ENCODE measurements at places on chromosomes 4 and X. TPM values are rescaled to one million over a fixed set of nuclear protein-coding genes. Genes with fewer than 3 reads are reported as not detected.

DNA sequence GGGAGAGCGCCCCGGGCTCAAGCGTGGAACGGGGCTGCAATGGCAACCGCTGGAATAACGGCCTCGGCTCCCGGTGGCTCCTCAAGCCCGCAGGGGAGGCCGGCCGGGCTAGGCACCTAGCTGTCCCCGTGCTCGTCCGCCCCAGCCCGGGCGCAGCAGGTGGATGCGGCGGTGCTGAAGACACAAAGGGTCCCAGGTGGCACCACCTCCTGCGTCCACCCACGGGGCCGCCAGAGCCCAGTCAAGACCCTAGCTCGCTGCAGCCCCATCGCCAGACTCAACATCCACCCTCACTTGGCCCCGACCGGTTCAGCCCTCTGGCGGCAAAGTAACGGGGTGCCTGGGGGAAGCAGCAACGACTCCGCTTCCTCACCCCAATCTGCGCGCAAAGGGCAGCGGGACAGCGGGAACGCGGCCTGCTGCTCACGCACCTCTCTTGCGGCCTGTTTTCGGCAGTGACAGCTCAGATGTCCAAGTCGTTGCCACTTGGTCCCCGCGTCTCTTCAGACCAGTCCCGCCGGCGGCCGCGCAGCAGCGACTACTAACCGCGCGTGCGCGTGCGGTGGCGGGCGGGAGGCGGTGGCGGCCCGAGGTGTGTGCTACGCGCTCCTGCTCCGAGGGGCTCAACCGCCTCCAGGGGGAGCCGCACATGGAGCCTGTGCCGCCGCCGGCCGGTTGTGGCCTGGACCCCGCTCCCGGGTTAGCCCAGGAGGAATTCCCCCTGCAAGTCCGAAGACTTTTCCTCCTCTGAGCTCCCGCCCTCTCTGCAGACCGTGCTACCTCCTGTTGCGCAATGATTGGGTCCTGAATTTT, at the start of gene CLGN:
Gene CLGN, minus strand, starts transcription at position 543 of the 813 bp plus-strand sequence. CDS start 14,570 bp downstream, outside the sequence.
- peak; percentile 41 for DNase-seq

The XPNPEP2 gene
- 4.7 TPM for total RNA-seq

The ASB12 gene
- 0.21 TPM for total RNA-seq

GRCh38 chrX:65925005-65925404, 114.9 kb downstream of the VSIG4 start:
- no peak for DNase-seq

- peak; percentile 61 for DNase-seq
These were observed 367.0 kb downstream of the BCOR start for GRCh38 chrX:39730662-39731329.

The RBMXL3 gene
- not detected for total RNA-seq

The TIGD4 gene
- total RNA-seq = 2.9 TPM

- no peak for DNase-seq
These were observed 62.4 kb upstream of the RAI2 start for GRCh38 chrX:17923546-17923945.

DNA sequence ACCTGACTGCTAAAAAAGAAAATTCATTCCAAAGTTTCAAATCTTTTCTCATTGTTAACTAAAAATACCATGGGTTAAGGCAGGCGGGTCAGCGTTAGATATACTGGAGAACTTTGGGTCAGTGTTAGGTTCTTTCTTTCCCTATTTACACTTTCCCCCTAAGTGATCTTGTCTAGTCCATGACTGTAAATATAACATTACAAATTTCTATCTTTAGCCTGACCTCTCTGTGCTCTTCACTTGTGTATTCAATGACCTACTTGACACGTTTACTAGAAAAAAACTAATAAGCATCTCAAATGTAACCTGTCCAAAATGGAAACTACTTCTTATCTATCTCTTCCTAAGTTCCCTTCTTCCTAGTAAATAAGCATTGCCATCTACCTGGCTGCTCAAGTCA, 95.3 kb downstream of the JADE1 start:
- no peak for DNase-seq

- no peak for DNase-seq
These were observed 178.2 kb downstream of the NAF1 start for GRCh38 chr4:162988530-162988929.

DNA sequence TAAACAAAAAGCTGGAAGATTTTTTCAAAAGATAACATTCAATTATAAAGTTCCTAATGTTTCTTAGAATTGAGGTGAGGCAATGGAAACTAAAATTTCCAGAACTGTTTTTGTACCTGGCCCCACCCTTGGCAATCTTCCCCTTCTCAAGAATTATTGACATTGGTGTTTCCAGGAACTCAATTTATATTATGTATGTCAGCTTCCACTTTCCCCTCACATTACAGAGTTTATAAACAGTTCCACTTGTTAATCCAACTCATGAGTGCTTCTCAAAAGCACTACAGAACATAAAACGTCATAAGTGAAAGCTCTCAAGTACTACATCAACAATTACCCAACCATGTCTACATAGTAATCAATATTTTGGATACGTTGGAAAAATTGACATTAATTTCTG, 107.4 kb downstream of the FAM13A start:
- DNase-seq = no peak

DNA sequence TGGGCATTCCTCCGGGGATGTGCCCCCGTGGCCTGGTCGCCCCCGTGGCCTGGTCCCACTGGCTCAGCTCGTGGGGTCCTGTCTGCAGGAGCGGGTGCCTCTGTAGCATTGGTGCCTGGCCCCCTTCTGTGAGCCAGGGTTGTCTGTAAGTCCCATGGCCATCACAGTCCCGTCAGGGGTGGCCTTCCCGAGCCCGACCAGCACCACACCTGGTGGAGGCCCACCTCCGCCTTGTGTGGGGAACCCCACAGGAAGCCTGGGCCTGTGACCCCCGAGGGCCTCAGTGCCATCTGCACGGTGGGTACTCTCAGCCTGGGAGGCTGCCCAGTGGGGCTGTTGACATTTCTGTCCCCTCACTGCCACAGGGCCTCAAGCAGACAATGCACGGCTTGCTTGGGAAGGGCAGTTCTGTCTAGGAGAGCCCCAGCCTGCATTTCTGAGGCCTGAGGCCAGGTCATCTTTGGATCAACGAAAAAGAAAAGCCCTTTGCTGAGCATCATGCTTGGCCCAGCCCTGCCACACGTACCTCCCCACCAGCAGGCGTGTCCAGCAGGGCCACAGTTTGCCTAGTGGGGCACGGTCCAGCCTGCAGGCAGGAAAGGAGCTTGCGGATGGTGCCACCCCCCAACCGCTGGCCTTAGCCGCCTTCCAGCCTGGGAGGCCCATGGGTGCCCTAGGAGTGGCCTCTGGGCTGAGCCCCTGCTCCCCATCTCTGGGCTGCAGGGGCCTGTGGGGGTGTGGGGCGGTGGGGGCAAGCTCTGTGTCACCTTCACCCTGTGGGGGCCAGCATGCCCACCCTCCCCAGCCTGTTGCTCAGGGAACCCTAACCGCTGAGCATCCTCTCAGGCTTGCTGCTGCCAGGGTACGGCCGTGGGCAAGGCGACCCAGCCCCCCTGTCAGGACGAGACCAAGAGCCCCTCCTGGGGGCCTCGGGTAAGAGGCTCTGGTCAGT, 23.2 kb downstream of the NKX1-1 start:
- DNase-seq = no peak

DNA sequence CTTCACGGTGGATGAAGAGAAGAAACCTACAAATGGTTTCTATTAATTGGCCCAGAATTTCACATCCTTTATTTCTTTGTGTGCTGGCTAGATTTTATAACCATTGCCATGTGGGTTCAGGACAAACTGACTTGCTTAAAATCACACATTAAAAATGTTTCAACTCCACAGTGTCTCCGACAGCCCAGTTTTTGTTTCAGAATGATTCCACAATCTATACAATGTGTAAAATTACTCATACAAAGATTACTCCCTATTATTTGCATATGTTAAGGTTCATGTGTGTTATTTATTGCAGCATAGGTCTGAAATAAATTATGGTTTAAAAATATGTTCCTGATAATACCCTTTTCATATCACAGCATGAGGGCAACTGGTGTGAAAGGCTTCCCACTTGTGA, 20.6 kb downstream of the DCHS2 start:
- no peak for DNase-seq

GRCh38 chr4:85210353-85210752, 243.9 kb upstream of the WDFY3 start:
- DNase-seq = no peak

- DNase-seq = no peak
These were observed 102.3 kb downstream of the MID1 start for GRCh38 chrX:10518073-10518472.

DNA sequence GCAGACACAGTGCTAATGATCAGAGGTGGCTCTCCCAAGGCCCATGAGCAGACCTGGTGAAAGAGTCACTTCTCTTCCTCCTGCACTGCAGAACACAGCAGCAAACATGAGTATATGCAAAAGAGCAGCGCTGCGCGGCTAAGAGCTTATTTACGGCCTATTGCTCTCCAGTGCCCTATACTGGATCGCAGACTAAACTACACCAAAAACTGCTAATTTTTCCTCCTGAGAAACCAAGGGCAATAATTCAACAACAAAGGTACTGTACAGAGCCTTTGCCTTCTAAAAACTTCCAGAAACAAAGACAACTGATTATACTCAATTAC, 702.5 kb downstream of the ARAP2 start:
- DNase-seq = no peak

The MAOB gene
- 12.3 TPM for total RNA-seq

DNA sequence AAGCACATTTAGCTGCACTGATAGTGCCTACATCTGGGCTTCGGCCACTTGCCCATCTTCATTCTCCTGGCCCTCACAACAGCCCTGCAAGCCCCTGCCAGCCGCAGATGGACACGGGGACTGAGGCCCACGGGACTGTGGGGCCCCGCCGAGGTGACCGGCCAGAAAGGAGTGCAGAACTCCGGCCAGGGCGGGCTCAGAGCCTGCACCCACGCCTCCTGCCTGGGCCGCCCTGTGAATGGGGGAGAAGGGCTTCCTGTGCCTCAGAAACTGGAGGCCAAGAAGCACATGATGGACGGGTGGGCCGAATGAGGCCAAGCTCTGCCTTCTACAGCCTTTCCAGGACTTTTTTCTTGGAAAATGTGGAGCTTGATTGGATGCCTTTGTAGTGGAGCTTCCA, 35.7 kb upstream of the HGFAC start:
- DNase-seq = no peak

DNA sequence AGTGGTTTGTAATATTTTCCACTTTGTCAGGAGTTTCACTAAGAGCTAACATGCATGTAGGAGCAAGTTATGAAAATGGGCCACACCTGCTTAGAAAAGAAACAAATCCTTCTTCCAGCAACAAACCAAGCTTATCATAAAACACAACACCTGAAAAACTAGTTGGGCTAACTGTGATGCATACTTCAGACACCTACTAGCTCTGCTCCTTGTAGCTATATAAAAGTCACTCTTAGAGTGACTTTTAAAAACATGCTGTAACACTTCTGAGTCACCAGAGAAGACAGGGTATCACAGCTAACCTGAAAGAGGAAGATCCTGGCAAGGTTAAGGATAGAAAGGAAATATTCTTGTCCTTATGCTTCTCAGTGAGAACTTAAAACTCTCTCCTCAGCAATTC, 3.6 kb upstream of the SLAIN2 start:
- DNase-seq = peak; percentile 60

GRCh38 chr4:135412213-135412612, 1210.6 kb upstream of the PABPC4L start:
- no peak for DNase-seq

DNA sequence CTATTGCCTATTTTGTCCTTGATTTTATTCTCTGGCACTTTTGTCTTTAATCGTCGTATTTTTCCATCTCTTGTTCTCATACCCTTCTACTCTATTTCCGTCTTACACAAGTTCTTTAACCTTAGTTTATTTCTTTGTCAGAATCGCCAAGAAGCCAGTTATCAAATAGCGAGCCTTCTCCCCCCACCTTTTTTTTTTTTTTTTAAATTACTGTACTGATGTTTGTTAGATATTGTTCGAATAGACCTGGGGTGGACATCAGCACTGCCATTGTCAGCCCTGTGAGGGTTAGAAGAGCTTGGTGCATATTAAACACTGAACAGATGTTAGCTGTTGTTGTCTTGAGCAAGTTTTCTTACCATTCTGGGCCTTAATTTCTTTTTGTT, 1.2 kb downstream of the SPCS3 start:
- no peak for DNase-seq

GRCh38 chr4:45910511-45910910, 213.3 kb downstream of the GABRG1 start:
- DNase-seq = no peak

GRCh38 chr4:42083816-42084215, 68.6 kb downstream of the BEND4 start:
- DNase-seq = no peak

GRCh38 chrX:100244681-100245080, 165.4 kb downstream of the PCDH19 start:
- DNase-seq = no peak

GRCh38 chr4:184420881-184421416, 53.4 kb downstream of the IRF2 start:
- no peak for DNase-seq

- no peak for DNase-seq
These were observed 87.4 kb upstream of the CT45A1 start for GRCh38 chrX:135625995-135626394.

- DNase-seq = peak; percentile 21
These were observed 30.9 kb downstream of the PDLIM3 start for GRCh38 chr4:185504098-185505047.

DNA sequence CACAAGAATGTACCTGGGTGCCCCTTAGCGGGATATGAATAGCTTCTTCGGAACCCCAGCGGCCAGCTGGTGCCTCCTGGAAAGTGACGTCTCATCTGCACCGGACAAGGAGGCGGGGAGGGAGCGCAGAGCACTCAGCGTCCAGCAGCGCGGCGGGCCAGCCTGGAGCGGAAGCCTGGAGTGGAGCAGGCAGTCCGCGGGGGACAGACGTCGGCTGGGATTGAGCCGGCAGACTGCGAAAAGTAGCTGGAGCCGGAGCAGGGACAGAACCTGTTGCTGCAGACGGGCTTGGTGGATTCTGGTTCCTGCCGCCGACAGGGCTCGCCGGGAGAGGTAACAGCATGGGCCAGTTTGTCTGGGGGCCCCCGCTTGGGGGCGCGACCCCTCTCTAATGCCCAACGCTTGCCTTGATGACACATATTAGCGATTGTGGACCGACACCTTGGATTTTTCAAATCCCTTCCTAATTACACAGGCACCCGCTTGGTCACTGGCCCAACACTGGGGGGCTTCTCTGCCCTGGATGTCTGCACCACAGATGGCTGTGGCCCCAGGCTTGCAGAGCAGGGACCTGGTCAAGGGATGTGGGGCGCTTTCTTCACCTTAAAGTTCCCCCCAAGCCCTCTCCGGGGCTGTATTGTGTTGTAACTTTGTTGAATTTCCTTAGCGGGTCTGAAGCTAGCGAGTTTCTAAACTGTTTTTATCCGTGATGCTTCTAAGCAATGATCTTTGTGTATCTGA, at the start of gene NPFFR2:
Gene NPFFR2, plus strand, starts transcription at position 133 of the 741 bp plus-strand sequence. CDS start 96,592 bp downstream, outside the sequence.
- no peak for DNase-seq

- DNase-seq = no peak
These were observed 121.1 kb downstream of the SPATA18 start for GRCh38 chr4:52172166-52172565.

DNA sequence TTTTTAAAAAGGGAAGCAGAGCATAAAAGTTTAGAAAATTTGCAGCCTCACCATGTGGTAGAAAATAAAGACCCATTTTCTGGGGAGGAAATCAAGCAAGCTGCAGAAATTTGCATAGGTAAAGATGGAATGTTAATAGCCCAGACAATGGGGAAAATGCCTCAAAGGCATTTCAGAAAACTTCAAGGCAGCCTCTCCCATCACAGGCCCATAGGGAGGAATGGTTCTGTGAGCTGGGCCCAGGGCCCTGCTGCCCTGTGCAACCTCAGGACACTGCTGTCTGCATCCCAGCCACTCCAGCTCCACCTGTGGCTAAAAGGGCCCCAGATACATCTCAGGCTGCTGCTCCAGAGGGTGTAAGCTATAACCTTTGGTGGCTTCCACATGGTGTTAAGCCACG, 137.9 kb downstream of the INPP4B start:
- no peak for DNase-seq

The PABPC1L2B gene
- total RNA-seq = not detected

The RAB39B gene
- 1.4 TPM for total RNA-seq

Data from urinary bladder (tissue), 4 donors.